Activated CD8-positive, alpha-beta memory T cell treated with anti-CD3 and anti-CD28 coated beads for 1 hour (primary cell): ENCODE measurements at places on chromosomes 4 and X.

DNA sequence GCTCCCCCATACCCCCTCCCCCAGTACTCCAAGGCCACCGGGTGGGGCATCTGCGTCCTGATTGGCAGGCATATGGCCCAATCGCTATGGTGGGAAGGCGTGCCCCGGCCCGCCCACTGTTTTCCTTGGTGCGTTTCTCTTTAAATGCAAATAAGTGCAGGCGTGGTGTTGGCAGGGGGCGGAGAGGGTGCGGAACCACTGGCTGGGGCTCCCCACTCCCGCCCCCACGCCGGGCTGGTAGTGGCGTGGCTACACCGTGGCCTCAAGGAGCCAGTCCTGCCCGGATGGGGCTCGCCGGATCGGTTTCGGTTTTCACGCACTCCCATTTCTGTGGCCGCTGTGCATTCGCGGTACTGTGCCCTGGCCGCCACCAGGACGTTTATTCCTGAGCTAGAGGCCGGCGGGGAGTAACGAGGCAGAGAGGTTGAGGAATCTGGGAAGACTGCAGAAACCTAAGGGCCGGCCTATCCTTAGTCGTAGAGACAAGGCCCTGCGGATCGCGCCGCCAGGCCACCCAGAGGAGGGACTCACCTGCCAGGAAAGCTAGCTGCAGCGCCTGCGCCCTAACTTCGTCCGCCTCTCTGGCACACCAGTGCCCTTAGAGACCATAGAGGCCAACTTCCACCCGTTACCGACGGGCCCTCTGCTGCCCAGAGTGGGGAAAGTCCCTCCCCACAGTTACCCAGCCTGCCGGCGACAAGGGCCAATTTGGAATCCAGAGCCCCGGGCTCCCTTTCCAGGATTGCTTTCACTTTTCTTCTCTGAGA lies 410 bp upstream of the AMER1 start:
- DNase-seq: peak; percentile 74

DNA sequence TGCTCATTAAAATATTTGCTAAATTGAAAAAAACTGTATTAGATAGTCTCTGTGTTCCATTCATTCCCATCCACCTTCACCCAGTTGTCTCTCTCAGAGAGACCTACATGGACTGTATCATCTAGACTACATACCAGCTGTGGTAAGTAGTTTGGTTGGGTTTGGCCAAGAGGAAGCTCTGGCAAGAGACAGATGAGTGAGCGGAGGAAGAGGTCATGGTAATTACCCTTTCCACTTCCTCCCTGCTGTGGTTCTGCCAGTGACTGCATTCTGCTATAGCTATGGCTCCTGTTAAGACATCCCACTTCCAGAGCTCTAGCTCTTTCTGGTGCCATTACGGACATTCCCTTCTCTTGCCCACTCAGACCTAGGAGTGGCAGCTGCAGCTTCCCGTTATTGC lies 239.0 kb upstream of the MID1 start:
- DNase-seq: no peak

- DNase-seq: no peak
Observed at GRCh38 chr4:119087121-119087520, 48.5 kb upstream of the MYOZ2 start.

DNA sequence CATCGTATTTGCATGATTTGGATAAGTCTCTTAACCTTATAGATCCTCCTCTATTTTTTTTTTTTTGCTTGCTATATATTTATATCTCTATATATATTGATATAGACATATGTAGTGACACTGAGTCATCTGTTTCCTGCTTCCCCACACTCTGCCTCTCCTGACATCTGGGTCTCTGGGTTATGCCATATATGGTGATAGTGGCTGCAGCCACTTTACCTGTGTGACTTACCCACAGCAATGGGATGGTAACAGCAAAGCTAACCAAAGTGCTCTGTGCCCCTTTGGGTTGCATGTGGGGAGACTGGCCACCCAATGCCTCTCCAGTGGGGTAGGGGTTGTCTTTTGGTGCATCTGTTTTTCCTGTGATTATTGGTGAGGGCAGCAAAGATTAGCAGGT lies 14.5 kb downstream of the CMC4 start:
- no peak for DNase-seq

DNA sequence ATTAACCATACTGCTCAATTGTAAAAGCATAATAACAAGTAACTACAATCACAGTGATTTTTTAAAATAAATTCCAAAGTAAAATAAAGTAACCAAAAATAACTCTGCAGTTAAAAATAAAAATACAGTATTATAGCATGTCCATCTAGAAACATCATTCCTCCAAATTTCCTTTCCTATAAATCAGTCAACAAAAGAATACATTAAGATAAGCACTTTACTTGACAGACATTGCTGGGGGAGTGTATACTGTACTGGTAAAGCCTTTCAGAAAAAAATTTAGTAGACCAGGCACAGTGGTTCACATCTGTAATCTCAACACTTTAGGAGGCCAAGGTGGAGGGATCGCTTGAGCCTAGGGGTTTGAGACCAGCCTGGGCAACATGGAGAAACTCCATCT lies 91.1 kb downstream of the LRBA start:
- no peak for DNase-seq

DNA sequence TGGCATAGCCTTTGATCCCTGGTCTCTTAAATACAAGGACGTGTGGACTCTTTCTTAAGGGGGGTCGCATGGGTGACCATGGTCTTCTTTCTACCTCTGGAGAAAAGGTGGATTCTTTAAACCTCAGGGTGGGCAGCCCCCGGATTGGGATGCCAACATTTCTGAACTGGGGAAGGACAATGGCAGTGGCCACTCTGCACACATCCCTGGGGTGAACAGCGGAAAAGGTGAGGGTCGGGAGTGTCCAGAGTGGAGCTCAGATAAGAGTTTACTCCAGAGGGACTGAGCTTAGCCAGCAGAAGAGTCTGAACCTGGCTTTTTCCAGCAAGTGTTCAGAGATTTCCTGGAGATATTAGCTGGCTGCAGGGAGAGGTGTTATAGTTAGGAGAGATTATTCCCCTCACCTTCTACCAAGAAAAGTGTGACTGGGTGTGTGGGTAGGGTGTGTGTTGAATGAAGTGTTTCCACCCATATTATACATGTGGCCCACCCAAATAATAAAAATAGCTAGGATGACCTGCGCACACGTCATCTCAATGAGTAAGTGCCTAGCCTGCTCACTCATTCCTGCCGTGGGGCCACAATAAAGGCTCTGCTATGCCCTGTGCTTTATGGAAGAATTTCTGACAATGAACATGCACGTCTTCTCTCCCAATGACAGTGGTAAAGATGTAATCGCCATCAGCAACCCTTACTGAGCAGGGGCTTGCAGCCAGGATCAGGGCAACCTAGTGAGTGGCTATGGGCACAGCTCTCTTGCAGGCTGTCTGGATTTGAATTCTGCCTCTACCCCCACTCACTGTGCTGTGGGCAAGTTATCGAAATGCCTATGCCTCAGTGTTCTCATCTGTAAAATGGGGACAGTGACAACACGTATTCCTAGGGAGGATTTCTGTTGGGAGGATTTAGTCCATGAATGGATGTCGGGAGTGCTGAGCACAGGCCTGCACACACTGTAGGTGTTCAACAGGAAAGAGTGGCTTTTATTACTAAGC lies 76.6 kb downstream of the SLC2A9 start:
- no peak for DNase-seq

GRCh38 chr4:187184508-187184907 lies 460.9 kb upstream of the FAT1 start:
- no peak for DNase-seq

DNA sequence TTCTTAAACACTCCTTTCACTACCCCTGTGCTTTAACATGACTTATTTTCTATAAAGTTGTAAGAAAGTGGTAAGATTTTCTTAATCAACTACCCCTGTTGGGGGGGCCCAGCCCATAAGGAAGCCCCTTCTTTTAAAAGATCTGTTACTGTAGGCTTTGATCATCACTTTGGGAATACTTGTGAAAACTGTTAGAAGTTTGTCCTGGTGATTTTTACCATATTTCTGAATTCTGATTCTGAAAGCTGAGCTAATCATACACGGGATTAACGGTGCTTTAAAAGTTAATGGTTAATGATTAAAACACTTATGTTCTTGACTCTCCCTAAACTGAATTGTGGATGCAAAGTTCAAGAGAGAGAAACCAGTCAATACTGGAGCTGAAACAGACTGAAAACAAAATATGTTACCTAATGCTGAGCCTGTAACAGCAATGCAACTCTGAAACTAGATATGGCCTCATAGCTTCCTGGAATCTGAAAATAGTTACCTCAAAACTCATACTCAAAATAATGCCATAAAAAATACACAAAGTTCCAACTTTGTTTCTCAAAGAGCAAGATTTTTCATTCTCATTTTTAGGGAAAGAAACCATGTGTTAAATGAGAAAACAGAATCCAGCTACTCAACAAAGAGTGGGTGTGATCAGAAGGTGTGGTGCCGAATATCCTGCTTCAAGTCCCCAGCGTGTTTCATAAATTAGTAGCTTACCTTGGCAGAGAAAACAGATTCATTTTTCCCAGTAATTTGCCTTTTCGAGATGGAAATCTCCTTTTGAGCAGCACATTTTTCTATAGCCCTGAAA lies 31.6 kb downstream of the ADH7 start:
- no peak for DNase-seq

- DNase-seq: no peak
Observed at GRCh38 chr4:153233761-153234371, 29.6 kb downstream of the TRIM2 start.

- DNase-seq: no peak
Observed at GRCh38 chrX:39149761-39150160, 348.5 kb downstream of the MID1IP1 start.

- no peak for DNase-seq
Observed at GRCh38 chr4:119286377-119287002, 35.4 kb downstream of the FABP2 start.

DNA sequence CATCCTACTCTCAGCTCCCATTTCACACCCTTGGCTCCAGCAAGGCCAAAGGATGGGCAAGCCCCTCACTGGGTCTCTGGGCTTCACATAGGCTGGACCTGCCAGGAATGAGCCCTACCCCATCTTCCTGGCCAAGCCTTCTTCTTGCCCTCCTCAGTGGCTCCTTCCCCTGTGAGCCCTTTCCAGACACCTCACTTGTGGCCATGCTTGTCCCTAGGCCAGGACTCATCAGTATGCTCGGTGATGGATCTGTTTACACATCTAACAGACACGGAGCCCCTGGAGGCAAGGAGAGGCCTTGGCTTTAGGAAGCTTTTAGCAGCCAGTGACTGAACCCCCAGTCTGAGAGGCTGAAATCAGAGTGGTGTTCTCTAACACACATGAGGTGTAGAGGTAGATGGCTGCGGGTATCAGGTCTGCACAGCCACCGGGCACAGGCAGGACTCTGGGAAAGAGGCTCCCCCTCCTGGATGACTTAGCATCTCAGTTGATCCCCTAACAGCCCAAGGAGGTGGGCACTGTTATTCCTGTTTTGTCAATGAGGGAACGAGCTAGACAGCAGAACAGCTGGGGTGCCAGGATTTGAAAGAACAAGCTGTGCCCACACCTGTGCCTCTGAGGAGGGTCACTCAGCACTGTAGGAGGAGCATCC lies 44.8 kb downstream of the PPP2R2C start:
- DNase-seq: no peak

- DNase-seq: no peak
Observed at GRCh38 chrX:121333942-121334341, 286.5 kb downstream of the GLUD2 start.

GRCh38 chrX:30513284-30513683 lies 64.3 kb downstream of the TASL start:
- DNase-seq: no peak
